ENCODE measurements at places on chromosomes 5 and 9.

GRCh38 chr5:17813214-17813613 lies 179.0 kb downstream of the TAF11L14 start:
- no peak for DNase-seq

- no peak for DNase-seq
Measured at GRCh38 chr9:17594961-17595360, 16.1 kb downstream of the SH3GL2 start.

- no peak for DNase-seq
Measured at GRCh38 chr5:1293416-1294205, 1.3 kb downstream of the TERT start.

GRCh38 chr5:154384480-154385235 lies 61.1 kb upstream of the SAP30L start:
- DNase-seq = no peak
